ENCODE measurements at places on chromosomes 13 and 19. TPM values are rescaled to one million over a fixed set of nuclear protein-coding genes. Genes with fewer than 3 reads are reported as not detected.

- no peak for DNase-seq
Measured at GRCh38 chr13:110479648-110480047, 81.9 kb downstream of the RAB20 start.

- no peak for DNase-seq
Measured at GRCh38 chr13:111627596-111627995, 307.2 kb downstream of the TEX29 start.

- DNase-seq, result peak; percentile 93
Measured at GRCh38 chr13:26062853-26063444, 11.1 kb upstream of the SHISA2 start.

DNA sequence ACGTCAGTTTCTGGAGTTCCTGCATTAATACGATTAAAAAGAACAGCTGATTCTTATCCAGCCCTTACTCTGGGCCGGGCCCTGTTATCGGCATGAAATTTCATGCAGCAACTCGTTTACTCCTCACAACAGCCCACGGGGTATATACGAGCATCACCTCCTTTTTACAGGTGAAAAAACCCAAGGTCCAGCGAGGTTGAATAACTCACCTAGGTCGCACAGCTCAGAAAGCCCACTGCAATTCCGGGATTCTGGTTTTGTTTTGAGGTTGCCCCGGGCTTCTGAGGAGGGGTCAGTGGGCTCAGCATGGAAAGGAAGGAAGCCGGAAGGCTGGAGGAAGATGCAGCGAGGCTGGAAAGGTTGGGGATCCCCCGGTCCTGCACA is 577 bp upstream of the ACP7 start:
- DNase-seq, result no peak

DNA sequence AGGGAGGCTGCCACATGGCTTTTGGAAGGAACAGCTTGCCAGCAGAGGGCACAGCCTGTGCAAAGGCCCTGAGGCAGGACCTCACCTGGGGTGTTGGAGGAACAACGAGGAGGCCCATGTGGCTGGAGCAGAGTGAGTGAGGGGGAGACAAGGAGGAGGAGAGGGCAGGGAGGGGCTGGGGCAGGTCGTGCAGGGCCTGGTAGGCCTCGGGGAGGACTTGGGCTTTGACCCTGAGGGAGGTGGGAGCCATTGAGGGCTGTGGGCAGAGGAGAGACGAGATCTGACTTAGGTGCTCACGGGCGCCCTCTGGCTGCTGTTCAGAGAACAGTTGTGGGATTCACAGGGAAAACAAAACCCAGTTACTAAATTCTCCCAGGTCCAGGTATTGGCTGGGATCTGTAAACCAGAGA is 25.2 kb downstream of the ZNRF4 start:
- peak; percentile 27 for DNase-seq

DNA sequence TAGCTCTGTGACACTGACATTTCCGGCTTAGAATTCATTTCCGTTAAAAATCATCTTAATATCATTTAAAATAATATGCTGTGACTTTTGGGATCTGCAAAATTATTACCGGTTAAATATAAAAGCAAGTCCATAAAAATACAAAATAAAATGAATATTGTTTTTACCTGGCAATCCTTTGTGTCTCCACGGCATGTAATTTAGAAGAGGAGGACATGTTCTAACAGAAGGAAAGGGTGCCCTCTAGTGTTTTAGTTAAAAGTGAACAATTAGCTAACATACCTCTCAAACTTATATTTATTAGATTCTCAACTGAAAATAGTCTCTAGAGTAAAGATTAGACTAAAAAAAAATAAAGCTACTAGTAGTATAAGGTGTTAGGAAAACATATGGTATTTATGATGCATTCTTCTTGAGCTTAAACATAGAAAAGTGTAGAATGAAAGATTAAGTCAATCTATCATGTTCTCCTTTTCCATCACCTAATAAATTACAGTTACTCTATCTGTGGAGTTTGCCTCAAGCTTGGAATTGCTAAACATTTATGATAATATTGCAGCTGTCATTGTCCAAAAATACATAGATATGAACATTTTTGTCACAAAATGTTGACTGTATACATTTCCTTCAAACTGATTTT is 676.7 kb upstream of the SPRY2 start:
- DNase-seq, result peak; percentile 59

- DNase-seq, result peak; percentile 71
Measured at GRCh38 chr13:100694722-100695508, 20.3 kb upstream of the TMTC4 start.

KDM4B gene
- 7.8 TPM for total RNA-seq

GRCh38 chr19:34588249-34588648 is 88.7 kb downstream of the SCGB2B2 start:
- DNase-seq, result peak; percentile 68

EIF3K gene
- 724 TPM for total RNA-seq

DNA sequence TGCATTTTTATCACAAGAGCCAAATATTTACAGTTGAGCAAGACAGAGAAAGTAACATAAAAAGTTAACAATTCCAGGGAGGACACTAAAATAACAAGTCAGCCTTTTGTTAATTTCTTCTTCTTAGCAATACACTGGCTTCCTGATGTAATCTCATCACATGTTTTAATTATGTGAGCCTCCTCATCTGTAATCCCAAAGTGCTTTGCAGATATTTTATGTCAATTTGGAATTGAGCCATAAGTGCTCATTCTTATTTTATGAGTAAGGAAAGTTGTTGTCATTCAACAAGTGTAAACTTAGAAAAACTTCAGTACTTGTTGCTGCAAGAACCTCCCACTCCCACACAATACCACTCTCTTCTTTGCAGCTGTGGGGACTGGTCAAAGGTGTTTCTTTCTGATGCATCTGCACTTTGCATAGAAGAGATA is 223.6 kb downstream of the GPC6 start:
- DNase-seq, result no peak

RFXAP gene
- 2.0 TPM for total RNA-seq

- DNase-seq, result no peak
Measured at GRCh38 chr19:4064496-4065260, 2.0 kb downstream of the ZBTB7A start.

RAB3A gene
- total RNA-seq, result 2.7 TPM
